ENCODE measurements at places on chromosomes 4 and X.

- DNase-seq = no peak
Measured at GRCh38 chr4:14371131-14371530, 631.1 kb upstream of the CPEB2 start.

GRCh38 chrX:311156-312129, 7.2 kb downstream of the GTPBP6 start:
- no peak for DNase-seq

DNA sequence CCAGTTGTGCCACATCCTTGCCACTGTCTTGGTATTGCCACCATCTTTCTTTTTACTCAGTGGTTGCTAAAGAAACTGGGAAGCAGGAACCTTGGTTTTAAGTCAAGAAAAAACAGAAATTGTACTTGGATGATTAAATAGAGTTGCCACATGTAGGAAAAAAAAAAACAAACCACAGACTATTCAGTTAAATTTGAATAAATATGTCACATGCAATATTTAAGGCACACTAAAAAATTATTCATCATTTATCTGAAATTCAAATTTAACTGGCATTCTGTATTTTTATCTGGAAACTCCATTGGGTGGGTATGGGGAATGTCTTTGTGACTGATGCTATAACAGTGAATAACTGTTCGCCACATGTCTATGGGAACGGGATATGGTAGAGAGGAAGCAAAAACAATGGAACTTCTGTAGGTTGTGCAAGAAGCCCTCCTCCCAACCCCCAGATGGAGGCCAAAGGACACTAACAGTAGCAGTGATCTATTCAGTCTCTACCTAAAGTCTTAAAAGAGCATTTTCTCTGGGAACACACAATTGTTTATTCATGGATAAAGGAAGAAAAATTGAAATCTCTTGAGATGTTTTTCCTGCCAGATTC, 57.0 kb upstream of the PLAC8 start:
- DNase-seq = no peak

- no peak for DNase-seq
Measured at GRCh38 chrX:1086444-1087409, 125.7 kb downstream of the CRLF2 start.

GRCh38 chr4:16079046-16079445, 4.8 kb downstream of the PROM1 start:
- no peak for DNase-seq

GRCh38 chr4:1830234-1830633, 25.7 kb downstream of the LETM1 start:
- DNase-seq = no peak

GRCh38 chrX:25004040-25004439, 11.7 kb downstream of the ARX start:
- no peak for DNase-seq

GRCh38 chrX:56975611-56976010, 19.7 kb downstream of the SPIN3 start:
- no peak for DNase-seq

DNA sequence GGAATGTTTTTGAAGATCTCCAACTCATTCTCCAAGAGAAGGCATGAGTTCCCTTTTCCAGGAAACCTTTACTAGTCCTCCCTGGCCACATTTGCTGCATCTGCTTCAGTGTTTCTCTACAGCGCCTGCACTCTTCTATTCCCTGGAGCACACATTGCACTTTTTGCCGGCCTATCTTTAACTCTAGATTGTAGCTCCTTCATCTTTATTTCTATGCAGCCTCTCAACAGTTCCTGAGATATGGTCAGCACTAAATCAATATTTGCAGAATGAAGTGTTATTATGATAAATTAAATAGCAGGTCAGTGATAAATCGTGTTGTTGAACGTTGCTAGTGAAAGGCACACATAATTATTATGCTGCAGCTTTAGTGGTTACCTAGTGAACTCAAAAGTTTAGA, 88.3 kb downstream of the VCX3A start:
- DNase-seq = no peak

DNA sequence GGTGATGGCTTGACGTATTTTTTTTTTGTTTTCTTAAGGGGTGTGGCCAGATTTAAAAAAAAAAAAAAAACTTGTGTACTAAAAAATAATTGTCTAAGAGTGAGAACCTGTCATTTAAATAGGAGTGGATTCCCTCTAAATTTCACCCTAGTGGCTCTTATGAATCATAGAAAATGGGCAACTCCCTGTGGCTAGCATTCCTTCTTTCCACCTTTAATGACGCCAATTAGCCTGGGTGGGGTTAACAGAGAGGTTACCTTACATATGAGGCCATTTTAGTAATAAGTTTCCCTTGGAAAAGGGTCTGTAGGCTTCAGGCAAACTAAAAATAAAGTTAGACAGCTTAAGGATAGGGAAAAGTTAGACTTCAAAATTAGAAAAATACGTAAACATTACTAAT, 223.5 kb upstream of the FAM241A start:
- no peak for DNase-seq

GRCh38 chr4:113080050-113080449, 30.6 kb downstream of the ANK2 start:
- DNase-seq = no peak

DNA sequence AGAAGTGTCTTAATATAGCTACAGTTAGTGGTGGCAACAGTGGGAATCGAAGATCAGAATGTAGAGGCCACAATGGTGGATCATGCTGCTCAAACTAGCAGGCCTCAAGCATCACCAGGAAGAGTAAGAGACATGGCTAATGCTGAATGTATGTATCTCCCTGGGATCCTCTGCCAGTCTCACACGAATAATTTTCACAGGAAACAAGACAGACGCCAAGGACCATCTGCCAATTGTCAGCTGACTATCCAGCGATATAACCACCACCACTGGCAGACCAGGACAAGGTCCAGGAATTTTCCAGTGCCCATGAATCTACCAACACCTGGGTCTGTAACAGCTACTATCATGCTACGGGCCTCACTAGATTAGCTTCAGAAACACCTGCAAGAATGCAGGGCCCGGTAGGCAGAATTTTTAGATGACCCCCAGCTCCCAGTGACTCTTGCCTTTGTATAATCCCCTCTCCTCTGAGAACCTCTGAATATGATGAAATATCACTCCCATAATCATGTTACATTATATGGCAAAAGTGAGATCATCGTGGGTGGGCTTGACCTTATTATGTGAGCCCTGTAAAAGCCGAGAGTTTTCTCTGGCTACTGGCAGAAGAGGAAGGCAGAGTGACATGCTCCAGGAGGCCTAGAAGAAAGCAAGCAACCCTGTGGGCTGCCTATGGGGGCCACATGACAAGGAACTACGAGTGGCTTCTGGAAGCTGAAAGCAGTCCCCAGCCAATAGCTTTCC, 429.8 kb downstream of the BCOR start:
- DNase-seq = no peak

GRCh38 chr4:93912146-93912545, 83.6 kb downstream of the ATOH1 start:
- DNase-seq = no peak

DNA sequence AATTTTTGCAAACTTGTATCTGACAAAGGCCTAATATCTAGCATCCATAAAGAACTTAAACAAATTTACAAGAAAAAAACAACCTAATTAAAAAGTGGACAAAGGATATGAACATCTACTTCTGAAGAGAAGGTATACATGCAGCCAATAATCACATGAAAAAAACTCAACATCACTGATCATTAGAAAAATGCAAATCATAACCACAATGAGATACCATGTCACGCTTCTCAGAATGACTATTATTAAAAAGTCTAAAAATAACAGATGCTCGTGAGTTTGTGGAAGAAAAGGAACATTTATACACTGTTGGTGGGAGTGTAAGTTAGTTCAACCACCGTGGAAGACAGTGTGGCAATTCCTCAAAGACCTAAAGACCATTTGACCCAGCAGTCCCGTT, 24.0 kb downstream of the CEP44 start:
- DNase-seq = no peak

GRCh38 chr4:76872556-76872955, 25.4 kb downstream of the SOWAHB start:
- no peak for DNase-seq

DNA sequence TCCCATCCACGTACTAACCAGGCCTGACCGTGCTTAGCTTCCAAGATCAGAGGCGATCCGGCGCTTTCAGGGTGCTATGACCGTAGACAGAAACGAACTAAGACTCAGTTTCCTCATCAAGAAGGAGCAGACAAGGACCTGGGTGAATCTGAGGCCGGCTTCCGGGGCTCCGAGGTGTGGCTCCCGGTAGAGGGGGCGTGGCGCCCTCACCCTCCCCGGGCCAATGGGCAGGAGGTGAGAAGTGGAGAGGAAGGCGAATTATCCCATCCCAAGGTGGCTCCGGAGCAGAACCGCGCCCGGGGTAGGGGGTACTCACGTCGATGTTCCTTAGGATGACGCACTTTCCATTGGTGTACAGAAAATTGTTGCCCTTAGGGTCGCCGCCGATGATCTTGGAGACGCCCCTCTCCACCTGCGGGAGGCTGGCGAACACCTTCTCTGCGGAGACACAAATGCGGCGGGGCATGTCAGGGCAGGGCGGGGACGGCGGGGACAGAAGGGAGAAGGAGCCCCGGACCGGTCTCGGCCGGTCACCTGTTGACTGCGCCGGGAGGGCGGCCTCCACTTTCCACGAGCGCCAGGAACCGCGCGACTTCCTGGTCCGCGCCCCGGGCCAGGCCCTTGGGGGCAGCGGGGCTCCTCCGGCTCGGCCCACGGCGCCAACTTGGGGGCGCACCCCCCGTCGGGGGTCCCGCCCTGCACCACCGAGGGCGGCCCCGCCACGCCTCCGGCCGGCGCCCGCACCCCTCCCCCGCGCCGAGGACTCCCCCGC, 616 bp downstream of the WDR1 start:
- DNase-seq = no peak

DNA sequence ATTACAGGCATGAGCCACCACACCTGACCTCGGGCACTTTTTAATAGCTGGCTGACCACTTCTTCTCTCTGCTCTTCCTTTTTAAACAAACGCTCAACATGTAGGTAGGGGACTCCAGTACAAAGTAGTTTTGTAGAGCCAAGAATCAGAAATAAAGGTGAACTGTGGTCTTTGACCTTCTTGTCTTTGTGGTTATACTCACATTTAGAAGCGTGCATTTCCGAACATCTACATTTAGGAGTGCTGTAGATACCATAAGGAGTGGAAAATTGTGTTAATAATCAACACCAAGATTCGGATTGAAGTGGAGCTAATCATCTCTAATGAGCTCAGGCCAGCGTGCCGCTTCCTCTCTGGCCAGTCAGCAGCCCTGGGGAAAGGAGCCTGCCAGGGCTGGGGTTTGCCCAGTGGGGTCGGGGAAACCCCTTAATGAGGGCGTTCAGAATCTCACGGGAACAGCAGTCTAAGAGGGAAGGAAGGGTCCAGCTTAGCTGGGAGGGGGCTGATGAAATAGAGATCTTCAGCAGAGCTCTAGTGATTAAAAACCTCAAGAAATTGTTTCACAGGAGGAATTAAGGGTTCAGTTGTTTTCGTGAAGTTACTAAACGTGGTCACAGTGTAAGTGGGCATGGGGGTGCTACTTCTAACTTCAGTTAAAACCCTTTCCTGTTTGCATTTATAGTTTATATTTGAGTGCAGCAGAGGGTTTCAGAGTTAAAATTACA, 81.2 kb downstream of the GAB1 start:
- DNase-seq = no peak

DNA sequence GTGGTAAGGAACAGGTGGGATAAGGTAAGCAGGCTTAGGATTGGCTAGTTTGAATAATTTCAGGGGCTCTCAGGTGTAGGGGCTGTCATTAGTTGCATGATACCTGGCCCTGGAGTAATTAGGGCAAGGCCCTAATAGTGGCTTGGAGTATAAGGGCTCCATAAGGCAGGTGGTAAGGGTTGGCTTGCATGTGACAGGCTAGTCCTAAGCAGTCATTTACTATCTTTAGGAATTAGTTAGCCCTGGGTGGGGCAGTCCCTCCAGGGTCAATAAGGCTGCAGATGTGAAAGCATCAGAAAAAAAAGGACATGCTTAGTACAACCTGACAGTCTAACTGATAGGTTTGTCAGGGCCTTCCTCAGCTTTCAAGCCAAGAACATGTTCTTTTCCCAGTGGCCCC, 7.8 kb upstream of the TMPRSS11D start:
- DNase-seq = no peak

DNA sequence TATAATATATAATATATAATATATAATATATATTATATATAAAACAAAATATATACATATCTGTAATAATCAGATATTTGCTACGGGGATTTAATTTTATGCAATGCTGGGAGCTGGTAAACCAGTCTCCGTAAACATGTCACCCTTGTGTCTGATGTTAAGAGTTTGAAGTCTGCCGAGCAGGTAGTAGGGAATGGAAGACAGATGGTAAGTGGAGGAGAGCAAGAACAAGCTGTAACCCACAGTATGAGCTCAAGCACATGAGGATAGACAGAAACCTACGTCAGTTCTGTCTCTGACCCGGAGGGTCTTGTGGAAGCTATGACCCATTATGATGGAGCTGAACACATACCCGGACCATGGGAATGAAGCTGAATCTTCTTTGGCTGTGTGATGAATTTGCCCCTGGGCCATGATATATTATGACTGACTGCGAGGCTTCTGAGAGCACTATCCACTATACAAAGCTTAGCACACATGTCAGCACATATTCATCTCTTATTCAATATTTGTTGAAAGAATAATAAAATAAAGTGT, 46.2 kb downstream of the TIGD2 start:
- DNase-seq = no peak

DNA sequence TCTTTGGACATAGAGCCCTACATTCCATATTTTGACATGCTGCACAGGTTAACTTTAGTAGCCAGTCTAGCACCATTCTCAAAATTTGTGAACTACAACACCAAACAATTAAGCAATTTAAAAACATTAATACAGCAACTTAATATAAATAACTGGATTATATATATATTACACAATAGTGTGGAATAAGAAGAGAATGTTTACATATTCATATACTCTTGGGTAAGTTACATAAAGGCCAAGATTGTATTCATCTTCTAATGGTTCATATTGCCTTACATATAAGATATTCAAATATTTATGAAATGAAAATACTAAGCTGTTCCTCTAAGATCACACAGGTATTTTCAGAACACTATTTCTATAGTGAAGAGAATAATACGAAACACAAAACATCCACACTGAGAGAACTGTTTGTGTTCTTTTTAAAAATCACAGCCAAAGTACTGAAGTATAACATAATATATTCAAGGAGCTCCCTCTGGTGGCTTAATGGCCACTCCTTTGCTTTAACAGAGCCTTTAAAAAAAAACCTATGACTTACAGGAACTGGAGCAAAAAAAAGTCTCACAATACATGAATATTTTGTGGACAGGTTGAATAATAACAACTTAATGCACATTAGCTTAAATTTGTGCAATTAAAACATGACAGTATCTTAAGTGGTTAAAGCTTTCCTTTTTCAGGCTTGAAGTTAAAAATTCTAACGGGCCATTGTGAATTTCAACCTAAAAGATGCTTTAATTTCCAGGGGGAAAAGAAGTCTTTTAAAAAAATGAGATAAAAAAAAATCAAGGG, 46.2 kb downstream of the NEK1 start:
- DNase-seq = no peak

- no peak for DNase-seq
Measured at GRCh38 chrX:150779385-150779784, 86.2 kb downstream of the MTMR1 start.

DNA sequence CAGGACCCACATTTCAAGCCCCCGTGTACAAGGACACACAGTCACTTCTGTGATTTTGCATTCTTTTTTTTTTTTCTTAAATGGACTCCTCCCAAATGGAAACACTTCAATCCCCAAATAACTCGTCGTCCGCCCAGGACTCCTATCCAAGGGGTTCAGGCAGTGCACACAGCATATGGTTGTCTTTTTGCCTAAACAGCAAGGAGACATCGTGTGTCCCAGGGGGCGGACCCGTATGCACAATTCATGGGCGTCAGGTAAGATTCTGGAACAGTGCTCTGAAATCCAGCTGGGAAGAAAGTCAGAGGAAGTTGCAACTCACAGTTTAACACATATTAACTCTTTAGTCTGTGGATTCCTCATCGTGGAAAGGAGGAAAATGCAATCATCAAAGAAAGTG, 231.3 kb downstream of the SHOX start:
- DNase-seq = no peak
